ENCODE measurements at places on chromosomes 7 and 10.

- DNase-seq, result no peak
Observed at GRCh38 chr10:93415693-93416092, 66.4 kb downstream of the MYOF start.

DNA sequence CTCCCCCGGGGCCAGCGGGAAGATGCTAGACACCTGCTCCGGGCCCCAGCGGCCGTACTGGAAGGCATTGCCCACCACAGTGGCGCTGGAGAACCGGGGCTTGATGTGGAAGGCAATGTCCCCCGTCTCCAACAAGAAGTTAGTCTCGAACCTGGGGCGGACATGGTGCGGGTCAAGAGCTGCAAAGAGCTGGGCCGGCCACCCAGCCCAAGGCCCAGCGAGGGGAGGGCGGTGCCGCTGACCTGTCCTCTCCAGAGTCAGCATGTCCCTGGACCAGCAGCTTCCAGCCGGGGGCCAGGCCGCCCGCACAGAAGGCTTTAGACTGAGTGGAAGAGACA lies 551 bp downstream of the GRIFIN start:
- DNase-seq, result no peak

GRCh38 chr10:123536176-123536845 lies 129.8 kb upstream of the GPR26 start:
- DNase-seq, result no peak

DNA sequence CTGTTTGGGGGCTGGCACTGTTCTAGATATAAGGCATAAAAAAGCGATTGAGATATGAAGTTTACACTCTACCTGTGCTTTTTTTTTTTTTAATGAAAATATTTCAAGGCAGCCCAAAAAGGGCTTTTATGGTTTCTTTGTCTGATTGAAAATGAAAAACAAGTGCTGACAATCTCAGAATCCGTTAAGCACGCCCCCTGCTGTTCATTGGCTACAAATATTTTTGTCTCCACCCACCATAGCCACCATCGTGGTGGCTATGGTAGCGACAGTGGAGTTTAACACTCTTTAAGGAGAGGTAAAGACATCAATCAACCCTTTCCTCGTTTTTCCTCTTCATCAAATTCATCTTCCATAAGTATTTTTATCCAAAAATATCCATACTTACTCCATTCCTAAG lies 94.2 kb downstream of the CD36 start:
- DNase-seq, result no peak

GRCh38 chr10:100507357-100507732 lies 12.3 kb downstream of the SEC31B start:
- DNase-seq, result no peak

DNA sequence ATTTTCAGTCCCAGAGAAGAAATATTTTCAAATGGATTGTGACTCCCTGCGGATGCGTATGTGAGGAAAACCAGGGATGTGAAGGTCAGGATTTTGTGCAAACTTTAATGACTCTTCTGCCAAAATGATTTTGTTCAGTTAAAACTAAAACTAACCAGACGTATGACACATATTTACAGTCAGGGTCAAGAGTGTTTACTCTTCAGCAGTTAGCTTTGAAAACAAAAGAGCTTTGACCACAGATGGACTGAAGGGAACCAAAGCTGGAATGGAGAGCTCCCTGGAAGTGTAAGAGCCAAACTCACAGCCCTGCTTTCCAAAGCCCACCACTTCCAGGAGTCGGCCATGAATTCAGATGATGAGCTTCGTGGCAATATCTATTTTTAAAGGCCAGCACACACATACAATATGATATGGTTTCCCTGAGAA lies 15.5 kb downstream of the SVIL start:
- DNase-seq, result no peak

- no peak for DNase-seq
Observed at GRCh38 chr7:33035776-33036175, 26.8 kb downstream of the NT5C3A start.

GRCh38 chr10:35289198-35289597 lies 47.1 kb upstream of the CCNY start:
- no peak for DNase-seq

- DNase-seq, result no peak
Observed at GRCh38 chr10:70750156-70750703, 34.9 kb downstream of the TBATA start.

DNA sequence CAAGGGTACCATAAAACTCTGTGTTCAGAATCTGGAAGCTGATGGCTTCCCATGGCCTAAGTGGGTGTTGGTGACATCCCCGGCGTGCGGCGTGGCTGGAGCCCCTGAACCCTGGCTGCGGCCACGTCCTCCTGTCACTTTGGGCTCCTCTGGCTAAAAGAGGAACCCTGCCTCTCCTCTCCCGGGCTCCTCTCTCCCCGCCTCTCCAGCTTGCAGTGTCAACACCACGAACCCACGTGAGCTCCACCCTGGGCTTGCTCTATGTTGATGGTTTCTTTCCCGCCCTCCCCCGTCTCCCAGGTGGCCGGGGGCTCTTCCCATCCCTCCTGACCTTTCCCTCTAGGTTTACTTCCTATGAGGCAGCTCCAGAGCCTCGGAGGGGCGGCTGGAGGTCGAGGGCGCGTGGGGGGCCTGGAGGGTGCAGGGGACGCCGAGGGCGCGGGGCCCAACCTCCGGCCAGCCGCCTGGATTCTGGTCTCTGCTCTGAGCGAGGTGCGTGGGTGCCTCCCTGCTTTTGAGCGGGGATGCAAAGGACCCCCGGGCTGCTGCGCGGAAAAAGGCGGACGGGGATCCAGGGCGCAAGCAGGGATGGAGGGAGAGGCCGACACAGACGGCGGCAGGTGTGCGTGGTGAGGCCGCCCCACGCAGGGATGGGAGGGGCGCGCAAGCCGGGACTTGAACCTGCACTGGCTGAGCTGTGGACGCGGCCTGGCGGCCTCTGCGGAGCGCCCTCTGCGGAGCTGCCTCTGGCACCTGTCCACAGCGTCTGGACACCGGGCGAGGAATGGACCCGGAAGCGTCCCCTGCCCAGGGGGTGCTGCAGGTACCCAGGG lies 115.5 kb upstream of the DIP2C start:
- DNase-seq, result no peak

DNA sequence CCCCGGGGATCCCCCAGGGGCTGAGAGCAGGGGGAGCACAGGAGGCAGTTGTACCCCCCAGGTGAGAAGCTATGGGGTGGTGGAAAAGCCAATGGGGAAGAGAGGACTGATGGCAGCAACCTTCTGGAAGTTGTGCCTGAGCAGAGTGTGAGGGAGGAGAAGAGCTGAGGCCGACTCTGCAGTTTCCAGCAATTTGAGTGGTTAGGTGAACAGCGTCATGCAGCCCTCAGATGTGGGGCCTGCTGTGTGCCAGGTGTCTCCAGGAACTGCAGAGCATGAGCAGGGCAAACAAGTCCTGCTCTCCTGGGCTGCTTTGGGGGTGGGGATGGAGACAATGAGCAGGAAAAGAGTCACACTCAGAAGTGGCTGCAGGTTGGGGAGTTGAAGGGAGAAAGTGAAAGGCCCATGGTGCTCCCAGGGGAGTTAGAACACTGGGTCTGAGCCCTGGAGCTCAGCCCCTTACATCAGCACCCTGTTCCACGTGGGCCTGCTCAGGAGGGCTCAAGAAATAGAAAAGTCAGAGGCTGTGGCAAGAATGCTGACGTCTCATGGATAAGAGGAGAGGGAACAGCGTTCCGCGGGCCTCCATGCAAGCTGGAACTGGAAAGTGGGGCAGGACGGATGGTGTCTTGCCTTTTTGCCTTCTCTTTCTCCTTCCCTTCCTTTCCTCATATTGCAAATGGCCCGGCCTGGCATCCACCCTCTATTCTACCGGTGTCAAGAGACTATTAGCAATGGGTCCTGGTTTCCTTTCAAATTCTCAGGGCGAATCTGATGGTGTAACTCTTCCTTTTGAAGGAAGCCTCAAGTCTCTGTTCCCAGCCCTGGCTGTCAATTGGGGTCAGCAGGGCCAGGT lies 4.0 kb upstream of the AFAP1L2 start:
- no peak for DNase-seq

DNA sequence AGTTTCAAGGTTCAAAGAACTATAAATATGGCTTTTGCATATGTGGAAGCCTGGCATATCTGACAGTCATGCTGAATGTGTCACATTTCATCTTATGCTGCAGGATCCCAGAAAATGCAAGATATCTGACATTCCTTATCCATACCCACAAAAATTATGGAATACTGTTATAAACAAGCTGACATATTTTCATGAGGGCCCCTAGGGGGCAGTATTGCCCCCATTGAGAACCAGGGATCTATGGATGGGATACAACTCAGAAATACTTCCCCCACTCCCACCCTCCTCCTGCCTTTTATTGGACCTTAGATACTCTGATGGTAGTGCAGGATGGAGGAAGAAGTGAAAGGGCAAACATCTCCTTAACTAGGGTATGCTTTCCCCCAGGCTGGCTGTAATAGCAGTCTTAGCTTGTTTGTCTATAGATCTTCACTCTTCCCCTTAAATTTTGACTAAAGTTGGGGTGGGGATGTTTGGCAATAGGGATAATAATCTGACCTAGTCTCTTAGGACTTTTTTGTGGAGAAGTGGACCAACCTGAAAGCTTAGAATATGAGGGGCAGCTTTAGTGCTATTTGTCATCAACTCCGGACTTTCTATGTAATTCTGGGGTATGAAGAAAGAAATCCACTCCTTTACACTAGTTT lies 3.5 kb upstream of the GNGT1 start:
- peak; percentile 22 for DNase-seq

DNA sequence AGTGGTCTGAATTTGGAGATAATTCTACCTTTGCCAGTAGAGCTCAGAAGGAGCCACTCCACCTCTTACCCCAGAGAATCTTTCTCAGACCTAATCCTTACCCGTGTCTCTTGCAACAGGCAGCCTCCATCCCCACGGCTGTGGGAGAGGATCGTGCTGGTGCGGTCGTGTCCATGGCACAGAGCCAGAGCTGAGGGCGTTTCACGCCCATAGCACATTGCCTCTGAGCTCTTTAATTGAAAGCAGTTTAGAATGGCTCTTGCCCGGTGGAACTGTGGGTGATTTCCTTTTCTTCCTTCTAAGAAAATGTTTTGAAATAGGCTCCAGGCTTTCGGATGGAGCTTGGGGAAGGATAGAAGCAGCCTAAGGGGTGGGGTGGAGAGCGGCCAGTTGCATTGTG lies 41.5 kb downstream of the PRF1 start:
- peak; percentile 37 for DNase-seq

Measured in NCI-H2227 treated with DMSO at 0.1 percent for 48 hours (cell line).